ENCODE measurements at places on chromosomes 3 and 15.

GRCh38 chr3:8436661-8437287, 64.8 kb upstream of the LMCD1 start:
- no peak for DNase-seq

DNA sequence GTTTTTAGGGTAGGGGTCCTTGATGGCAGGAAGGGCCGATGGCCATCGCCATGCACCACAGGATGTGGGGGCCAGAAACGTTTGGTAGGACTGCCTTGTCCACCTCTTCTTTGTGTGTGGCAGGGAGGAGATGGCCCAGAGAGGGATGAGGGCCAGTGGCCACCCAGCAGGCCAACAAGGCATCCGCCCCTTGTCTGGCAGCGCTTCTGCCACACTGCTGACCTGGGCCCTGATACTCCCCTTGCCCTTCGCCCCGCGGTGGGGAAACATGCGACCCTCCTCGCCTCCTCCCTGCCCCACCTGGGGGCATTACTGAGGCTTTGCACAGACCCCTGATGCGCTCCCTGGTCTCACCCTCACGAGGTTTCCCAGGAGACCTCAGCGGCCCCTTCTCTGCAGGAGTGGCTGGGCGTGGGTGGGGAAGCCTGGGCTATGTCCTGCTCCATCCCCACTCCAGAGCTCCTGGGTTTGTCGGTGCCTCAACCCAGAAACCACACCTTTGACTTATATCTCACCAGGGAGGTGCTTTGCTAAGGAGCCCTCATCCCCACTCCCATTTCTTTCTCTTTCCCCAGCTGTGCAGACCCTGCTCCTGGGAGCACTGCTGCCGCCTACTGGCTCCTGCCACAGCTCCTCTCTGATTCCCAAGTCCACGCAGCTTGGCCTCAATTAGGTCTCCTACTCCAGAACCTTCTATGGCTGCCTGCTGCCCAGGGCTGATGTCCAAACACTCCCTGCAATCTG, 38.7 kb downstream of the FEM1B start:
- DNase-seq: no peak

- DNase-seq: no peak
Measured at GRCh38 chr15:39948817-39949216, 14.9 kb downstream of the EIF2AK4 start.

DNA sequence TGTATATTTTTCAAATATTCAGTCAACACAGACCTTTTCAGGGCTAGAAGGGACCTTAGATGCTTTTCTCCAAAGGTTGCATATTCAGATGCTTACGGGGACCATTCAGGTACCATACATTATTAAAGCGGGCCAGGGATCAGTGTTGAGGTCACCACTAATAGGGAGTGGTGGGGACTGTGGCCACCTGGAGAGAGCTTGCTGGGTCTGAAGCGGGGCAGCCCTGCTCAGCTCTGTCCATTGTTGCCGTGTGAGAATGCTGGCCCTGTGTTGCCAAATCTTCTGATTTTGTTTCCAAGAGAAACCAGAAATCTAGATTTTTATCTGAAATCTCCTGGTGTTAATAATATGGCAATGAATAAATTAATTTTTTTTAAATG, 23.7 kb downstream of the ABHD2 start:
- DNase-seq: no peak
